ENCODE measurements at places on chromosomes 6 and 20.

DNA sequence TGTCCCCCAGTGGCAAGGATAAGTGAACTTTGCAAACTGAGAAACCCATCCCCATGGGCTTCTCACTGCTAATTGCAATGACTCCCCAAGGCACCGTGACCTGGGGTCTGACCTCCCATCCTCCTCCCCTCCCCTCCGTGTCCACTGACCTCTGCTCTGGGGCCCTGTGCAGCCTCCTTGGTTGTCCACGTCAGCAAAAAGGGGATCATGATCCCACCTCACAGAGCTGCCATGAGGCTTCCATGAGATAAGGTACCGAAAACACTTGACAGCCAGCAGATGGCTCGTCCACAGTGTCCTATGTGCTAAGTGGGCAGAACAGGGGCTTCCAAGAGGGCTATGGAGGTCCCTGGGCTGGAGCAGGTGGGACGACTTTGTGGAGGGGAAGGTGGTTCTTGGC lies 104.5 kb downstream of the GRM4 start:
- no peak for DNase-seq

DNA sequence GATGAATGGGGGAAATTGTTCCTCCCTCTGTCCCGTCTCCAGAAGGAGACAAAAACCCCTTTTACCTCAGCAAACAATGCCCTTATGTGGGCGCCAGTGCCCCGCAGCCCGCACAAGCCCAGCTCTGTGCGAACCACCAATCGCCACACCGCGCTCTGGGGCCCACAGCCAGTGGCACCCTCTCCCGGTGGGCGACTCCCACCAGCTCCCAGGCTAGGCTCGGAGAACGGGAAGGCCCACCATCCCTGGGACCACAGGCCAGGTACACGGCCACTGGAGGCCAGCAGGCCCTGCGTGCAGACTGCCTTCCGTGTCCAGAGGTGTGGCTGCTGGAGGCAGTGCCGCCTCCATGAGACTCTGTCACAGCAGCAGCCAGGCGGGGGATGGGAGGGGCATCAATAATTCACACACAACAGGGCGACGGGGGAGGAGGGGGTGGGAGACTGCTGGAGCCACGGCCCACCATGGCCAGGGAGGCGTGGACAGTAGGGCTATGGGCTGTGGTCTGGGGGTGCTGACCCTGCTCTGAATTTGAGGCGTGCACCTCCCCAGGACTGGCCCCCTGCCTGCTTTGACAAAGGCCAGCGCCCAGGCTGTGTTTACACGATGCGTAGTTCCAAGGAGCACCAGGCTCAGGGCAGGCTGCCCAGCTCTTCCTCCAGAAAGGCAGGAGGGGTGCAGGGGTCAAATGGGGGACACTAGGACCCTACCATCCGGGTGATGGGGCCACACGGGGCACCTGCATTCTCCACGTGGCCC lies 105.7 kb downstream of the ASXL1 start:
- no peak for DNase-seq

- DNase-seq: no peak
These were observed 17.3 kb downstream of the PPP1R3G start for GRCh38 chr6:5102267-5102970.

DNA sequence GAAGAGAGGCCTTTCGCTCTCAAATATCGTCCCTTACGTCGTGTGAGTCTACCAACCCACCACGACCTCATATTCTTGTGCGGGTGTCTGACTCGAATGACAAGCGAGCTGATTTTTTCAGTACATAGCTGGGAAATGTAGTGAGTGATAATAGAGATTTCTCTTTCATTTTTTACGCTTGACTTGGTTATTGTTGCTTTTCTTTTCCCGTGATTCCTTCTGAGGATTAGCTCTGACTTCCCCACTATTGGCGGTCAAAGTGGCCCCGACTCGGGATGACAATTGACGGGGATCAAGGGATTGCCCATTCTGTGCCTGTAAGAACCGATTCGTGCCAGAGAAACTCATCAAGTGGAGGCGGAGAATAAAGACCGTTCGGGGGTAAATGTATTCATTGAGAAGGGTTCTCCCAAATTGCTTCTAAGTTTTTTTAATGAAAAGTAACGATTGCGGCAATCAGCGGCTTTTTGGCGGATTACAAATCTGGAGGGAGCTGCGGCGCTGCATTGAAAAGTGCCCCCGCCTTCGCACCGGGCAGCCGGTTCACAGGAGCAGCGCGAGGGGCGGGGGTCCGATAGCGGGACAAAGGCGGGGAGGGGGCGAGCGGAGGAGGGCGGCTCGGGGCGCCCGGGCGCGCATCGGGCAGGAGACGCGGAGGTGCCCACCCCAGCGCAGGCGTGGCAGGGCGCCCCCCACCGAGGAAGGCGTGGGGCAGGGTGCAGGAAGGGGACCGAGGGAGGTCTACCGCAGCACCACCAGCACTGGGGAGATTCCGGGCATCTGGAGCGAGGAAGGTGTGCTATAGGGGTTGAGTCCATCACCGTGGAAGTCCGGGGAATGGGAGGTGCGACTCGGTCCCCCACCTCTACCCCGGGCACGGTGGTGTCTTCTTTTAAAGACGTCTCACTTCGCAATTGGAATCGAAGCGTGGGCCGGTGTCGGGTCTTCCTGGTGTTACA lies 44.5 kb upstream of the OSTM1 start:
- peak; percentile 15 for DNase-seq

GRCh38 chr6:164927288-164928056 lies 381.9 kb downstream of the C6orf118 start:
- DNase-seq: peak; percentile 46

GRCh38 chr6:7267466-7268091 lies 45.4 kb downstream of the SSR1 start:
- no peak for DNase-seq

DNA sequence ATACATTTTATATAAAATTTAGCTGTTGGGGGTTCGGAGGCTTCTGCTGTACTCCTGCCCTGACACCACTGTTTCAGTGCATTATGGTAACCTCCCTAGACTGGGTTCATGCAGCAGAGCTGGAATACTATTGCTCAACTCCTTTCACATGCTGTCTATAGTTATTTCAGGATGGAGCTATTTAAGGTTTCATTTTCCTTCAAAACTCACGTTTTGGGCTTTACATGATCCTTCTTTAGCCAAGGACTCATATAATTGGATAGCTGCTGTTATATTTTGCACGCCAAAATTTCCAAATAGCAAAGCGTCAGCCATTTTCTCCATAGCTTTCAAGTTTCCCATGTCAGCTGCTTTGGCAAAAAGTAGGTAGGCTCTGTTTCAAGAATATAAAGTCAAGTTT lies 76.8 kb downstream of the SEL1L2 start:
- DNase-seq: no peak

GRCh38 chr6:147837540-147837939 lies 329.1 kb downstream of the SAMD5 start:
- no peak for DNase-seq

DNA sequence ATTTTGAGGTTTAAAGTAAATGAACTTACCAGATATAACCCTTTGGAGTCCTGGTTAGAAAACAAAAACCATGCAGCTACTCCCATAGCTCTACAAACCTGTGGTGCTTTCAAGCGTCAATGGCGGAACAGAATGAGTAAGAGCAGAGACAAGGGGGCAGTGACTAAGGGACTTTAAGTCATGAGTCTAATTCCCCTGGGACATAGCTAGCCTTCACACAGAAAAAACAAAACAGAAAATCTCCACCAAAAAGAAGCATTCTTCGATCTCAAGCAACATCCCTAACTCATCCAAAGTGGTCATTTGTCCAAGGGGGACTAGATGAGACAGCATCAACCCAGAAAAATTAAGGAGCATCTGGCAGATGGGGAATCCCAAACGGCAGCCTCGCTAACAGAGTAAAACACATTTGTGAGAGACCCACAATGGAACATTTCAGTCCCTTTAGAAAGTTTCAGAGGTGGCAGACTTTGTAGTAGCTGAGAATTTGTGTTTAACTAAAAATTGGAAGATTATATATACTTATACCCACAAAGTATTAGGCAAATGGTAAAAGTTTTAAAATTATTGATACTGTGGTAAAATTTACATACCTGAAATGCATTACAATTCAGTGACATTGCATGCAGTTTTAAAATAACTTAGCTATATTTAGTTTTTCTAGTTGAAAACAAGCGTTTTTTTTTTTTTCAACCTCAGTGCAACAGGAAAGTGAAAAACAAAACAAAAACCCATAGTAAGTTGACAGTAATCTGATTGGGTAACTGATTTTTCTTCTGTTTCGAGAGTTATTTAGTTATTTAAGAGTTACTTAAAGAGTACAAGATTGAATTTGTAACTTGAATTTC lies 67.5 kb downstream of the KCNQ5 start:
- no peak for DNase-seq

DNA sequence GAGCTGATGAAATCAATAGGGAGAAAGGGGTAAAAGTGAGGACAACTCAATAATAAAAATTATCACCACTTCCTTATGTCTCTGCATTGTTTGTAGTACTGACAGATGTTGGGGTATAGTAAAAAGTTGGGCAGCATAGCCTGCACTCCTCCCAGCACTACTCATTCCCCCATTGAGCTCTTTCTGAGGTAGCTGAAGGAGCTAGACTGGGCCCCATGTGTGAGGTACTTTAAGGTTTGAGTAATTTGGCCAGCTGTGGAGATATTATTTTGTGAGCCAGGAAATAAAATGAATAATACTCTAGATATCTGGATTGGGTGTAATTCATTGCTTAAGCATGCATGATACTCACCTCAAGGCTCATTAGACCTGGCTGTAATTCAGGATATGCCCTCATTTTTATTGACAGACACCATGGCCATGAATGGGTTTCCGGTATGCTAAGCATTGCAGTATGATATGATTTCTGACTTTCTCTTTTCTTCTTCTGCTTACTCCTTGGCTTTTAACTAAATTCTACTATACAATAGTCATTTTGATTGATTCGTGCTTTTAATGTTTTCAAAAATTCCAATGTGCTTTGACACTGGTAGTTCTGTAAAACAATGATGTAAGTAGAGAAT lies 283.9 kb upstream of the RIMS1 start:
- DNase-seq: no peak

DNA sequence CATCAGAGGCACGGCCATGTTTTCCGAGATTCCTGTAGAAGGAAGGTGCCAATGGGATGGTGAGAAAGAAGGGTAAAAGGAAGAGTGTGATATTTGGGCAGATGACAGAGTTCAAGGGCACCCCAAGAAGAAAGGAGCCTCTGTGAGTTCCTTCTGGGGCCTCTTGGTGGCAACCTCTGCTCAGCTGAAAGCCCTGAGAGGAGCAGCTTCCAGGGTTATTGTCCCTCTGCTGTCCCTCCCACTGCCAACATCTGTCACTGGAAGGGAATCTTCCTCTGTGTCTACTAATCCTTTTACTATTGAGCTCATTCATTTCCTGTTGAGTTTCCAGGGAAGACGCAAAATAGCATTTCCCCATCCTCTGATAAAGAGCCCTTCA lies 40.0 kb upstream of the KCNK16 start:
- DNase-seq: no peak

DNA sequence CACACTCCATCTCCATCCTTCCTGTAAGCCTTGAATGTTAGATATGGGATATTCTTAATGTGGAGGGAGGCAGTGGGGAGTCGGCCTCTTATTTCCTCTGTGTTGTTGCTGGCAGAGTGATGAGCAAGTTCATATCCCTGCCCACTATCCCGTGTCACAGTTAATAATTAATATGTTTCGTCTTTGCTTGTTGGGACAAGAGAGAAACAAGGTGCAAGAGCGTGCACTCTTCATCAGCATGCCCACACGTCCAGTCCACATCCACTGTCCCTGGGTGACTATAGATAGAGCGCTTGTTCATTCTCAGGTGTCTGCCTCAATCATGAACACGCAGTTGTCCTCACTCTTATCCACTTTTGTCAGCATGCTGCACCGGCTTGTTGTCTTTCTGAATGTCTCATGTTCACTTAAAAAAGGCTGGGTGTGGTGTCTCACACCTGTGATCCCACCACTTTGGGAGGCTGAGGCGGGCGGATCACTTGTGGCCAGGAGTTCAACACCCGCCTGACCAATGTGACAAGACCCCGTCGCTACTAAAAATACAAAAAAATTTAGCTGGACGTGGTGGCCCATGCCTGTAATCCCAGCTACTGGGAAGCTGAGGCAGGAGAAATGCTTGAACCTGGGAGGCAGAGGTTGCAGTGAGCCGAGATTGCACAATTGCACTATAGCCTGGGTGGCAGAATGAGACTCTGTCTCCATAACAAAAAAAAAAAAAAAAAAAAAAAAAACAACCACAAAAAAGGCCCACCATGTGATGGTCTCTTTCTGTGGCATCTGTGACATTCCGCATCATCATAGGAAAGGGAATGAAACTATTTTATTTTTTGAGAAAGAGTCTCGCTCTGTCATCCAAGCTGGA lies 34.2 kb downstream of the PPP1R3G start:
- DNase-seq: no peak

DNA sequence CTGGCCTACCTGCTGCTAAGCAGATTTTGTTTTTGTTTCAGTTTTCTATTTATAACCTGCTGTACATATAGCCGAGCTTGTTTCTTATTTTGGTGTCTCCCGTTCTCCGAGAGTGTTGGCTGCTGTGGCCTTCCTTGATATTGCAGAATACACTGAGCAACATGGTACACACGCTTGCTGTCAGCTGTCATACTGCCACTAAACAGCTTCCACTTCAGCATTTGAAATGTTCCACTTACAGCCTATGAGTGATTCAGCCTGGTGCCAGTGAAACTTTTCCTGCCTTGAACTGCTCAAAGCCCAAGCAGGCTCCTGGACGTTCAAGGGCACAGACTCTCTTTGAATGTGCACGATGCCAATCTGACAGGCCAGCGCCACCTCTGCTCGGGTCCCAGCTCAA lies 87.1 kb downstream of the PSMG4 start:
- no peak for DNase-seq

DNA sequence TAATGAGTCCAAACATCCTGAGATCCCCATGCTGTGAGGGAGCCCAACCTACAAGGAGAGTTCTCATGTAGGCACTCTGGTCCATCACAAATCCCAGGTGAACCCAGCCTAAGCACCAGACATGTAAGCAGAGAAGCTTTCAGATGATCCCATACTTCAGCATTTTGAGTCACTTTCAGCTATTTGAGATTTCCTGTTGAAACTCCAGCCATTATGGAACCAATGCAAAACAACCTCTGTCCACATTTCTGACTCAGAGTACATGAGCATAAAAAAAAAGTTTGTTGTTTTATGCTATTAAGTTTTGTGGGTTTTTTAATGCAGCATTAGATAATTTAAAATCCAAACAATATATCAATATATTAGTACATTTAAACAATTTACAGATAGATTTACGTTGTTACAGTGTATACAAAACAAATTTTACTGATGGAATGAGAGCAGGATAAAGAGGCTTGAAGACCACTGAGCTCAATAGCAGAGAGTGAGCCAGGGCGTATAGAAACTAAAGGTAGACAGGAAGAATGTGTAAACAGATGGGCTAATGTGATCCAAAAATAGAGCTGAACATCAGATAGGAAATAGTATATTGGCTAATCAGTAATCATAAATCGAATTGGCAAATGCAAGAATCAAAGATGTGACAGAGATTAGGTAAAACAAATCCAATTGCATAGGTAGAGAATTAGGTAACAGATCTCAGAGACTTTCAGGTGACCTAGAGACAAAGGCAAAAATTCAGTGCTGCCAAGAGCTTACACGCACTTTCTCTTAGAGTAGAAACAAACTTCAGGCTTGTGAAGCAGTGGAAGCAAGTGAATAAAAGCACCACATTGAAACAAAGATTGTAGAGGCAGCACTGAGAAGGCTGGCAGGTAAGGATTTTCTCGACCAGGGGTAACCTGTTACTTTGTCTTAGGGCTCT lies 36.2 kb upstream of the PLCB1 start:
- no peak for DNase-seq

Data from activated CD8-positive, alpha-beta memory T cell treated with anti-CD3 and anti-CD28 coated beads, Interleukin-2, amount 50 U/mL, for 4 hours (primary cell).